NCI-H1105 treated with DMSO at 0.1 percent for 48 hours (cell line): ENCODE measurements at places on chromosomes 13 and 19.

- no peak for DNase-seq
Observed at GRCh38 chr19:54938906-54939305, 8.4 kb downstream of the NLRP7 start.

DNA sequence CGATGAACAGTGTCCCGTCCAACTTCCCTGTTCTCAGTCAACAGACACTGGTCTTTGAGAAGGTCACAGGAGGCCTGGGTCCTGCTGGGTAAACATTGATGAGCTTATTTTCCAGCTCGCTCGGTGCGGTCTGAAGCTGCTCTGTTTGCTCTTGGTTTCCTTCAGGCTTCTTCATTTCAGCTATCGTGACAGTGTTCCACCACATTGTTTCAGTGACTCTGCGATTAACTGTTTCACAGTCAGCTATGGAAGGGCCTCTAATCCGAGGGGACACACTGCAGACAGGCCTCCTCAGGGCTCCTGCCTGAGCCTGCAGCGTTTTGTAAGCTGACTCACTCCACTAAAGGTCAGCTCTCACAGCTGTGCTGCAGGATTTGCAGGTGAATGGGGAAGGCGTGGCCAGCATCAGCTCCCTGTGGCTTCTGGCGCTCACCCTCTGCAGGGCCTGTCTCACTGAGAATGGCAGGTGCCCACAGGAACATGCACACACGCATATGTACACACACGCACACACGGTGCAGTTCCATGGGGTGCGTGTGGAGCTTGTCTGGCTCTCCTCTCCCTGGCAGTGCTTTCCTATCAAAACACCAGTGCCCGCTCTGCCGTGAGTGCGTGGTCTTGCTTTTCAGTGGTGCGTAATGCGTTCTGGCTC lies 62.9 kb upstream of the MCF2L start:
- no peak for DNase-seq

- peak; percentile 60 for DNase-seq
Observed at GRCh38 chr19:48196321-48196763, 25.9 kb downstream of the ZSWIM9 start.

DNA sequence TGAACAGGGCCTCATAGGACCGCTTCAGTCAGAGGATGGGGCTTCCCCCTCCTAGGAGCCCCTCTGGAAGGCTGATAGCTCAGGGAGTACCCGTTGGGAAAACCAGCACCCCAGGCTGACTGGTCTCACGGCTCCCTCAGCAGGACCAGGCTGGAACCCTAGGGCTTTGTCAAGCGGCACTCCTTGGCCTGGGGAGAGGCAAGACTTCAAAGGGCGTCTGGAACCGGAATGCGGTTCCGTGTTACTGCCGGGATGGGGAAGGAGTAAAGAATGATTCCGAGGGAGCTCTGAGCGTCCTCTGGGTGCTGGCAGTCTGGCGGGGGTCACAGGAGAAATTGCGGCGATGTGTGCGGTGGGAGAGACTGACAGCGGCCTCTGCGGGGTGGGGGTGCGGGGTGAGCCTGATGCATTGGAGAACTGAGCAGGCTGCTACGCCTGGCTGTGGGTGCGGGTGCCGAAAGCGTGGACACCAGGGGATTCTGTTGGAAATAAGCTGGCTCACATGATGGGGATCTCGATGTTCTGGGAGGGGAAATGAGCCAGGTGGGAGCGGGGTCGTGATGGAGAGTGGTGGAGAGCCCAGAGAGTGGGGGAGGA lies 1.9 kb downstream of the COX6B2 start:
- DNase-seq: no peak

- DNase-seq: no peak
Observed at GRCh38 chr13:50255639-50256038, 240.4 kb downstream of the KCNRG start.

GRCh38 chr19:9952276-9952675 lies 16.0 kb upstream of the OLFM2 start:
- DNase-seq: no peak

GRCh38 chr19:15323496-15324235 lies 8.7 kb downstream of the BRD4 start:
- no peak for DNase-seq

GRCh38 chr13:43493496-43494000 lies 293.2 kb downstream of the ENOX1 start:
- DNase-seq: no peak
